NAMALWA (cell line): ENCODE measurements at places on chromosomes 5 and 9.

DNA sequence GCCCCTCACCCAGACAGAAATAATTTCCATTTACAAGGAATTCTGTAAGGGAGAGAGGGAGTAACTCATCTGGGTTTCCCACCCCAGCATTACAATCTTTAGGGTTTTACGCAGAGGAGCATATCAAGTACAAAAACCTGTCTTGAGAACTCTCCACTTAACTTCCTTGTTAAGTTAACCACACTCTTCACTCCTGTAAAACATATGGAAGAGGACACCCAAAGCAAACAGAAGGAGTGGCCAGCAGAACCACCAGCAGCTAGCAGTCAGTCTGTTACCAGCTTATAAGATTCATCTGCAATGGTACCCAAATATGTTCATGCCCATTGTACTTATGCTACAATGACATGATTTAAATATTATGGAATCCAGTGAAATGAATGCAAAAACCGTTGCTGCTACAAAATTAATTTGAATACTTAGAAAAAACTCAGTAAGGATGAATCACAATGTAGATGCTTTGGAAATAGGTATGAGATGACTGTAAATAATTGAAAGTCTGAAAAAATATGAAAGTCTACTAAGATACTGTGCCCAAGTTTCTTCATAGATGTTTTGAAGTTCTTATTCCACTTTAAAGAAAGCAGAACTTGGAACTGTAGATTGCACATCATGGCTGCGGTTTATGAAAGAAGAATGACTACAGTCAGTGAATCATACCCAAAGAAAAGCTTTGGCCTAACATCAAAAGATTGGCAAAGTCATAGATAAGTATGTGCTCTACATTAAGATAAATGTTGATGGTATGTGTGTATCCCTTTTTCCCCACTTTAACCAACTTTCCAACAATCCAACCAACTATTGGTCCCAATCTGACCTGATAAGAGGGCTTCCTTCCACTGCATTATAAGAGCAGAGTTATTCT is 233.6 kb downstream of the ACTL7B start:
- no peak for DNase-seq

GRCh38 chr5:96716716-96717115 is 54.5 kb downstream of the CAST start:
- DNase-seq = no peak

DNA sequence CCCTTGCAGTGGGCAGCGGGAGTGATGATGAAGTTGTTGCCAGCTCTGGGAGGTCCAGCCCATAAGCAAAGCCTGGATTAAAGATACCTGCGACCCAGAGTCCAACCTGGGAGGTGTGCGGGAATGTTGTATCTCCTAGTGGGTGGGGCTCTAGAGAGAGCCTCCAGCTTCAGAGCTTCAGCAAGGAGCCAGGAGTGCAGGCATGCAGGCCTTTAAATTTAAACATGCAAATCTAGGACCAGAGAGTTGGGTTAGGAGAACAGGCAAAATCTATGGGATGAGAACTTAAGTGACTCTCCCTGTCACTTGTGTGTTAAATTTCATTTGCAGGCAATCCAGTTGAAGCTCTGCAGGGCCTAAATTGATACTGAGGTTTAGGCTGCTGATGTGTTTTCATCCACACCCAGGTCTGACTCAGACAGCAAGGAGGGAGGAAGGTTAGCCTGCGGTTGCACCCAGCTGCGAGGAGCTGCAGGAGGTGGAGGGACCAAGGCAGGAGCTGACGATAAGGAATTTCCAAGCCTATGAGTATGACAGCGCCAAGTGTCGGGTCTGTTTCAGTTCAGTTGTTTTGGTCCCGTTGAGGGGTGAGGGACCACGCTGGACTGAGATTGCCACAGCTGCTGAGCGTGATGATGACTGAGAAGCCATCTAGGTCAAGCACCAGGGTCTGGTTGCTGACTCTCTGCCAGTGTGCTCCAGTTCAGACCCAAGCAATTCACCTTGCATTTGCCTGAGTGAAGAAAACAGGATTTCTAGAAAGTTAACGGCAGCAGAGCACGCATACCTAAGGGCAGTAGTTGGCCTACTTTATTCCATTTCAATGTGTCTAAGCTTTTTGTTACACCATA is 243.0 kb downstream of the ICE1 start:
- DNase-seq = no peak

DNA sequence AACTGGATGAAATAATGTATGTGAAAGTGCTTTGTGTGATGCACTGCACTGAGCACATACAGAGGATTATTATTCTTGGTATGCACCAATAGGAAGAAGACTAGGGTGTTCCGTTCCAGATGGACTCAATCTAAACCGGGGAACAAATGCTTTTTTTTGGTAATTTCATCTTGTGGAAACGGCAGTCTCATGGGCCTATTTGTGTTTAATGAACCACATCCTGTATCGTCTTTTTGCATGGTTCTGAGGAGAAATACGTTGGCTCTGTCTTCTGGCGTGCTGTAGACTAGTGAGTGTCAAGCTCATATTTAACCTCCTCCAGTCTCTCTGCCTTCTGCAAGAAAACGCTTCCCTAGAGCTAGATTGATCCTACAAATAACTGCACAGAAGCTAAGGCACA is 30.0 kb downstream of the TRIM32 start:
- DNase-seq = no peak

DNA sequence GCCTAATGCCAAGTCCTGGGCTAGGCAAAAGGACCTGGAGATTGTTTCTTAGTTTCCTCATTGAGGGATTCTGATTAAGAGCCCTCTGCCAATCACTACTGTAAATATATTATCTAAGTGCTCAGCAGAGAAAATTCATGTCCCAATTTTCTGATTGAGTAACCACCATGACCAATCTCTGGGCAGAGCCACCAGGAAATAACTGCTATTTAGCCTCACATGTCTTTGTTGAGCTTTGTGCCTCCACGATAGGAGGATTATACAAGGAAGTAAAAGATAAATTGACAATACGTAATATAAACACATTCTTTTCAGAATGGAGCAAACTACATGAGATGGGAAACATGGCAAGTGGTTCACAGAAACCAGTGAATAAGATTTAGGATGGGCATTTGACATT is 396.1 kb upstream of the PAPPA start:
- no peak for DNase-seq

DNA sequence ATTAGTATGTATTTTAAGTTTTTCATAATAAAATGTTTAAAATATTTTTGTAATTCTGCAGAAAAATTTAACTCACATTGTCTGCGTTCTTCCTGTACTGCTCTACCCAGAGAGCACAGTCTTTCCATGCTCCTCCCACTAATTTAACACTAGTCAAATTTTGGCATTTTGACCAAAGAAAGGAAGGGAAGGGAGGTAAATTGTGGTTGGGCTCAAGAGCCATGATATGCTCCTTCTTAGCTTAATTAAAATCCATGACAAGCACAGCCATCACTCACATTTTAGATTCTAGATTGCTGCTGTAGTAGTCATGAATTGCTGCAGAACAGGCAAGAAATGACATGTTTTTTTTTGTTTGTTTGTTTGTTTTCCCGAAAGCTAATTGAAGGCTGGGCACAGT is 98.4 kb downstream of the NLN start:
- no peak for DNase-seq

DNA sequence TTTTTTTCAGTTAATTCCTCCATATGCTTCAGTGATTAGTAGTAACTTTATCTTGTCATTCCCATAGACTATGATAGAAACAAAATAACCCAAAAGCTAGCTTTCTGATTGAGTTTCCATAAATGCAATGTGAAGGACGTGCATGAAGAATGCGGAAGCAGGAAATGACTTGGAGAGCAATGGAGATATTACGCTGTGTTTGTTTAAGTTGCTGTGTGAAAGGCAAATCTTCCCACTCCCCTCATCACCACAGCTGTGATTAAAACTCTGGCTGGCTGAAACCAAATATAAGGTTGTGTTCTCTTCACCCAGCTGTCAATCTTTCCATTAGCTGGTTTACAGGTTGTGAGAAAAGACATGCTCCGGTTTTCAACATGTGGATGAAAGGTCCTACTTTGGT is 83.9 kb downstream of the NR2F1-AS1 start:
- no peak for DNase-seq

DNA sequence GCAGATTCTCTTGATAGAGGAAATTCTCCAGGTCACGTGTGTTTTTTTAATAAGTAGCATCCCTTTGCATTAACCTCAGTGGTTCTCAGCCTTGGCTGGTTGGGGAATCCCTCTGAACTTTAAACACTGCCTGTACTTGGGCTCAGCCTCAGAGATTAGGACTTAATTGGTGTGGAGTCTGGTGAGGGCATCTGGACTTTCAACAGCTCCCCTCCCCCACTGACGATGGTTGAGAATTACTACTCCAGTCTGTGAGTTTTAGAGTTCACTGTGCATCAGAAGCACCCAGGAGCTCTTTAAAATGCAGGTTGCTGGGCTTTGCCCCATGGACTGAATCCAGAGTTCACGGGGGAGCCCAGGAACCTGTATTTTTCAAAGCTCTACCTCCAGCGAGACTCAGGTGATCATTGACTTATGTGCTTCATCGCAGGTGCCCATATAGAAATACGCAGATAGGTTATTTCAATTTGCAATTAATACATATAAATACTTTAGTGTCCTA is 71.4 kb downstream of the DAPK1 start:
- no peak for DNase-seq

DNA sequence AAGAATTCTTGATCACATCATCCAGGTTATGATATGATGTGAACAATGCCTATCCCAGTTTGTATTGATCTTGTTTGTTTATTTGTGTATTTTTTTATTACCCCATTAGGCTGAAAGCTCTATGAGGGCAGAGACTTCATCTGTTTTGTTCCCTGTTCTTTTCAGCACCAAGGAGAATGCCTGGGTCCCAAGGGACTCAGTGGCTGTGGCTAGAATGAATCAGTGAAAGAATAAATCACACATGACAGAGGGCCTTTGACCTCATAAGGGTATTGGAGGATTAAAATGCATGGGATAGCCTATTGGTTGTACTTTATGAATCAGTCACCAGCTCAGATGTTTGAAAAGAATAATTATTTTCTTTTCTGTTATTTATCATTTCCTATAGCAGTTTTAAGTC is 292.2 kb downstream of the GAS1 start:
- no peak for DNase-seq

DNA sequence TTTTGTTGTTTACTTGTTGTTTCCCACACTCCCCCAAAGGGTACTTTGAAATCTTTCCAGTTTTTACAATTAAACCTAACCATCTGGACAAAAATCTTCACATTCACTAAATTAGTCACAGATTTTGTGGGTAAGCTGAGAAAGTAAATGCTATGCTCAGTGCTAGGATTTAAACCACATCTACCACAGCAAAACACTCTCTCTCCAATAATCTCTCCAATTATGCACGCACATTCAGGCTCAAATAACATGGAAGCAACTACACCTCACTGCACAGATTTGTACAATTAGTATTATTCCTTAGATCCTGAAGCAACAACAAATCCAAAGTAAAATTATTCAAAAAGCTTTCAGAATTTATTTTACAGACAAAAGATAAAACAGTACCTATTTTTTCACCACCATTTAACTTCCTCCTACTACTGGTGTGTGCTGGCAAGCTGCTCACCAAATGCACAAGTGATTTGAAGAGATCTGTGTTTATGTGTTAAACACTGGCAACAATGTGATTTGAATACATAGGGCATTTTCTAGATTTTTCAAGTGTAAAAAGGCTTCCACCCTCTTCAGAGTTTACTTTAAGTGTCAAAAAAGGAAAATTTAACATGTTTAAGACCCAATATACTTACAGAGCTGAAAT is 16.6 kb downstream of the ZNF608 start:
- DNase-seq = no peak

DNA sequence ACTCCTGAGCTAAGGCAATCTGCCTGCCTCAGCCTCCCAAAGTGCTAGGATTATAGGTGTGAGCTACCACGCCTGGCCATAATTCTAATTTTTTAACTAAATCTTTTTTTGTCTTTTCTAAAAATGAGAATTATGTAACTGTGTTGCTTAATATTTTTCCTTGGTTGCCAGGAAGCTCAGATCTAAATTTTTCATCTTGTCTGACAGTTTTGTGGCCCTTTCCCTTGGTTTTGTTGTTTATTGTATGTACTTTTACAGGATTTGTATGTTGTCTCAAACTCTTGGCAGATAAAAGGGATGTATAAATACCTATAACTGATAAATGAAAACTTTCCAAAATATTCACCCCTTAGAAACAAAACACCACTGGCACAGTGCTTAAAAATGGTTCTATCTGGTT is 88.2 kb upstream of the KLF9 start:
- DNase-seq = no peak

DNA sequence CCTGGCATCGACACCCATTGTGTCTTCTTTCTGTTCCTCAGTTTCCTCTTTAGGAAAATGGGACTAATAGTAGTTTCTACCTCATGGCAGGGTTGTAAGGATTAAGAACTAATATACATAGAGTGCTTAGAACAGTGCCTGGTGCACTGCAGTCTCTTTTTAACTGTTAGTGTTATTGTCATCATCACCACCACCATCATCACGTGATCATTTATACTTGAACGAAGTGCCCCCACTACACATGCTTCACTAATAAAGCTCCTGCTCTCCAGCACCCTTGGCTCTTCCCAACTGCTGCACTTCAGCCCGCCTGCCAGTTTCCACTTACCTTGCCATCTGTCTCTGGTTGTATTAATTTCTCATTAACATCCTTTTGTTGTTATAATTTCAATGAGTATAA is 35.8 kb upstream of the MAST4 start:
- DNase-seq = no peak

- DNase-seq = peak; percentile 60
Observed at GRCh38 chr9:15873573-15874177, 320.8 kb downstream of the CCDC171 start.

DNA sequence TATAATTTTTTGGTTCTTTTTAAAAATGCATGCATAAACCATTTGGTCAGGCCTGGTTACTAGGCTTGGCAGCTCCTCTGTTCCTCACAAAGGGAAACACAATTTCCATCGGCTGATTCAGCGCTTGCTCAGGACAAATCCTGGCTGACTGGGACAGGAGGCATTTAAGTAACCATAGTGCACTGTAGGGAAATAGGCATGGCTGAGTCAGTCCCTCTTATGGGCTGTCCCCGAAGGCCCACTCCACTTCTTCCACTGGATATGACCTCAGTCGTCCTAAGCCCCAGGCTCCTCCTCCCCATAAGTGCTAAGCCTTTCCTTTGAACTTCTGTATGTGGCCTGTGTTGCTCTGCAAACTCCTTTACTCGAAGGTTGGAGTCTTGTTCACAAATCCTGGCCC is 71.2 kb upstream of the GLIS3 start:
- DNase-seq = no peak

- no peak for DNase-seq
Observed at GRCh38 chr5:34719029-34719428, 62.9 kb downstream of the RAI14 start.
